ENCODE measurements at places on chromosomes 12 and 14.

DNA sequence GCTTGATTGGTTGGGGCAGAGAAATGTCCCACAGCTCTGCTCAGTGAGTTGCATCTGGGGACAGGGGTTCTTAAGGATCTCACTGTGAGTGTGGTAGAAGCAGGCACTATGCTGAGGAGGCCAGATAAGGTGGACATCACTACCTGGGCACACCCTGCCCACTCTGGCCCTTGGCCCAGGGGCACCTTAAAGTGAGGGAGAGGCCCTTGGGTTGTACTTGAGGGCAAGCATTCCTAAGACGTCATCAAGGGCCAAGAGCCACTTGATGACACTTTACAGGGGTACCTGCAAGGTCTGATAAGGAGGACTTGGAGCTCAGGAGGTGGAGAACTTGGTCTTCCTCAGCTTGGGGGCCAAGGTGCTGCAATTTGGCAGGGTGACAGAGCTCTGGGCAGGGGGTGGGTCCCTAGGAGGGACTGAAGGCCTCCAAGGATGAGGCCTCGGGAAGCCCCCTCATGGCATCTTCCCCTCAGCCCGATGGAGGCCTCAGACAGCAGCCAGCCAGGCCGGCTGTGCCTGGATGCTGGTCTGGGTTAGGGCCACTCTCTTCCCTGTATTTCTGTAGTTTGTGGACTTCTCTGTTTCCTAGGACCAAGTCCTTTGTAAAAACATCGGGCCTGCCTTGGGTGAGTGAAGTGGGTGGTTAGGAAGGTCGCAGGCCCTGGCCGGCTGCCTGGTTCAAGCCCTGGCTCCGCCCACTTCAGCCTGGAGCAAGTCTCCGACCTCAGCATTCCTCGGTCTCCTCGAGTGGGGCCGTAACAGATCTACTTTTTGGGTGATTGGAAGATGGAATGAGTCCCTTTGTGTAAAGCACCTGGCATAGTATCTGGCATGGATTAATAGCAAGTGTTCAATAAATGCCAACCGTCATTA is 24.8 kb downstream of the GPR68 start:
- DNase-seq, result no peak

- DNase-seq, result no peak
These were observed 177.1 kb upstream of the SLC38A2 start for GRCh38 chr12:46549527-46550265.

DNA sequence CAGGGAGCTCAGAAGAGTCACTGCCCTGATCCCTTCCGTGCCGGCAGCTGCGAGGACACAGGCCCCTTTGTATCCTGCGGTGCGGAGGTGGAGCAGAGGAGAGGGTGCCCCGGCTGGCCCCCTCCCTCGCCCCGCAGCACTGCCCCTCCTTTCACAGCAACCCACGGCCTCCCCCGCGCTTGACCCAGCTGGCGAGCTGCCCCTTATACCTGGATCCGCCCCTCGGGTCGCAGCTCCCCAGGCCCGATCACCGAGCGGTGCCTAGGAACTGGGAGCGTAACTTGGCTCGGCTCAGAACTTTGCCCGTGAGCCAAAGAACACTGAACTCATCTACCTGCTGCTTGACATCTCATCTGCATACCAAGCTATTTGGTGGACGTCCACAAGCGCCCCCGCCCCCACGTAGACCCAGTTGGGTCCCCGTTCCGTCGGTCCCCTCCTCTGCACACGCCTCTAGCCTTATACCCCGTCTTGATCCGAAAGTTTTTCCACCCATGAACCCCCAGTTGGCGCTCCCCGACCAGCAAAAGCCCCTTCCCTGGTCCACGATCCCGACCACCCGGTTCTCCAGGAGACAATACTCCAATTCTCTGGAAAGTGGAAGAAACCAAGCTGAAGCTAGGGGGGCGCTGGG is 697 bp upstream of the DNAJC14 start:
- peak; percentile 33 for DNase-seq

DNA sequence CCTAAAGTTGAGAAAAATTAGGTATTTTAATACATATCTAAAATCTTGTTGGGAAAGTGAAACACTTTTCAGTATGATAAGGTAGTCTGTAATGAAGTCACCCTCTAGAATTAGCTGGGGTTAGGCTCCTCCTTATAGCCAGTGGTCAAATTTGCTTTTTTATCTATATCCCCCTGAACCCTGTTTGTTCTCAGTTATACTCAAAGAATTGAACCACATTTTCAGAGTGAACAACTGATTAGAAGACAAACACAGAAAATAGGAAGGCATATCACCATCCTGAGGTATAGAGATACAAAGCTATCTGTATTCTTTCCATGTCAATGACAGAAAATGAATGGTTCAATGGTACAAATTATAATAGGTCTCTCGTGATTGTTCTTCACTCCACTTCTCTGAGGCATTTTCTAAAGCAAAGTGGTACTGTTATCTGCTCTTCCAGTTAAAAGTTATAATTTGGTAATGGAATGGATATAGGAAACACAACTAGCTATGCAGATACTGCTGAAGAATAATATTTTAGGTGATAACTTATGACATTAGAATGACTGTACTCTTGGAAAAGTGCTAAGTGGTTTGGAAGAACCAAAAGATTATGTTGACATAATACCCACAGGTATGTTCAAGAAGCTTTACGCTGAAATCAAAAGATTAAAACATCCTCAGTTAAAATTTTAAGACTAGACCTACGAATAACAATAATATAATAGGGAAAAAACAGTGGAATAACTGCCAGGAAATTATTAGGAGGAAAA is 27.6 kb downstream of the WASHC3 start:
- no peak for DNase-seq

GRCh38 chr12:123389560-123390351 is 5.8 kb downstream of the KMT5A start:
- peak; percentile 17 for DNase-seq

- no peak for DNase-seq
These were observed 691.8 kb downstream of the FLRT2 start for GRCh38 chr14:86221755-86222154.

DNA sequence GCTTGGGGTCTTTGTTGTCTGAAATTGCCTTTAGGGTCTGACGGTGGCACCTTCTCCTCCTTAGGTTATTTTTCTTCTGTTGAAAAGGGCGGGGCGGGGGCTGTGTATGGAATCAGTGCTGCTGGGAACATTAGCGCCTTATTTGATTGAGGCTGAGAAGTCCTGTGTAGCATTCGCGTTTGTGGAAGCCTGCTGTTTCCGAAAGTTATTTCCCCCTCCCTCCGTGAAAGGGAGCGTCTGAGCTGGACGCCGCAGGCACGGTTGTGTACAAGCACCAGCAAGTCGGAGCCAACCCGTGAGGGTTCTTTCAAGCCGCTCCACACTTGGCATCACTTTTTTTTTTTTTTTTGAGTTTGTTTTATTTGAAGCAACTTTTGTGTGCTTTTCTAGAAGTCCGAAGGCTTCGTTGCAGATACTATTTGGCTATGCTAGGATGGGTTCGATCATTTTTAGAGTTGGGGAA is 1.1 kb downstream of the SYNE2 start:
- peak; percentile 71 for DNase-seq

GRCh38 chr14:95255013-95255412 is 64.7 kb downstream of the CLMN start:
- DNase-seq, result no peak

DNA sequence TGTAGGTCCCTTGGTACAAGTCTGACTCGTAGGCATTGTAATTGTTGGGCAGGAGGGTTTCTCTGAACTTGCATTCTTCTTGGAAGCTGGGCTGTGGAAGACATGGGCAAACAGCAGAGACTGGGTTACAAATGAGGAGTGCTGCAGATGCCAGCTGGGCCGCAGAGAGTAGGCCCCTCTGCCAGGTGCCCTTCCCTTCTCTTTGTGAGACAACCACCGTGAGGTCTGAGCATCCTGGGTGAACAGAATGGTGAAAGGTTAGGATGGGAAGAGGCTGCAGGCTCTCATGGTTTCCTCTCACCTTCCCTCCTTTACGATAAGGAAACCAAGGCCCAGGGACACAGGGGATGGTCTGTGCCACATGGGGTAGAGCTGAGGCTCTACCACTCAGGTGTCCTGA is 11.3 kb downstream of the FGF6 start:
- no peak for DNase-seq

GRCh38 chr14:61696753-61697318 is 1.5 kb downstream of the HIF1A start:
- DNase-seq, result no peak

GRCh38 chr14:93047661-93048060 is 68.1 kb downstream of the ITPK1 start:
- no peak for DNase-seq

DNA sequence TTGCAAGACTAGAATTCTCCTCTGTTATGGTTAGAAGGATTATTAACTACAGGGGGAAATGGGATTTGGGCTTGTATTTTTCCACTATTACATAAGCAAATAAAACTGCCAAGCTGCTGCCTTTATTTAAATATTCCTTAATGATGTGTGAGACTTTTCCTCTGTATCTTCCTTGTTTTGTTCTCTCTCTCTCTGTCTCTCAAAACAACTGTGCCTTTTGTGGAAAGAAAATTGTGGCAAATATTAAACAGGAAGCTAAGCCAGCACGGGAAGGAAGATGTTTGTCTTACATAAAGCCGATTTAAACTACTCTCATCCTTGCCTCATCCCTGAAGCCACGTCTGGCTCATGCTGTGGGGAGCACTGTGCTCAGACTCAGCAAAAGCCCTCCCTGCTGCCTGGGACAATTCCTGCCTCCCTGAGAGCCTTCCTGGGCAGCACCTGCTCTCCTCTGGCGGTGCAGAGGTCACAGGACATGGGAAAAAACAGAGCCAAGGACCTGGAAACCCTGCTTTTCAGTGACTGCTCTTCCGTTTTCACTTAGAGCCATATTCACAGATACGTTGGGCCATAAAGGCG is 237.2 kb downstream of the SLC15A4 start:
- DNase-seq, result no peak

DNA sequence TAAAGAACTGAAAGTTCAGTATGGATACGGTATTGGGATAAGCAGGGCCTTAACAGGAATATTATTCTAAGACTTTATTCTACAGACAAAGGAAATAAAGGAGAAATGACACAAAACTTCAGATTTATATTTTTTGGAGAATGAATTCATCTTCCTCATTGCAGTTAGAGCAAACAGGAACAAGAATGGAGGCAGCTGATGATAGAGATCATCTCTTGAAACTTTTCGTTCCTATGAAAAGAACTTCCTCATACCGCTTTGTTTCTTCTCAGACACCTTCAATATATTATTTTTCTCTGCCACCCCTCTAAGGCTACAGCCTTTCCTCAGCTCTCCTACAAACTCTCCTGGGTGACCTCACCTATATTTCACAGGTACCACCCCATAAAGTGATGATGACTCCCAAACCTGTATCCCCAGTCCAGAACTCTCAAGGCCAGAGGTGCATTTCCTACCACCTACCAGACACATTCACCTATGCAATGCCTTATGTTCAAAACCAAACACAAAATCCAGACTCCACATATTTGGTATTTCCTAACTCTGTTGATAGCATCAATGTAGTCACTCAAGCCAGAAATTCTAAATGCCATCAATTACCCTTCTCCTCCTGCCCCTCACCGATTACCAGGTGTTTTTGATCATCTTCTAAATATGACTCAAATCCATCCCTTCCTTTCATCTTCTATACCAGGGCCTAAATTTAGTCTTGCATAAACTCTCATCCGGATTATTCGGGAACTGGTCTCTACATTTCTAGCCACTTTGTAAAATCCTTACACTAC is 7.4 kb downstream of the MAP4K5 start:
- DNase-seq, result no peak

- no peak for DNase-seq
These were observed 380.3 kb upstream of the PDE3A start for GRCh38 chr12:19988001-19988400.

- DNase-seq, result peak; percentile 50
These were observed 7.5 kb downstream of the KLRG1 start for GRCh38 chr12:8996682-8997405.

GRCh38 chr12:53795927-53796326 is 44.1 kb upstream of the CISTR start:
- no peak for DNase-seq

DNA sequence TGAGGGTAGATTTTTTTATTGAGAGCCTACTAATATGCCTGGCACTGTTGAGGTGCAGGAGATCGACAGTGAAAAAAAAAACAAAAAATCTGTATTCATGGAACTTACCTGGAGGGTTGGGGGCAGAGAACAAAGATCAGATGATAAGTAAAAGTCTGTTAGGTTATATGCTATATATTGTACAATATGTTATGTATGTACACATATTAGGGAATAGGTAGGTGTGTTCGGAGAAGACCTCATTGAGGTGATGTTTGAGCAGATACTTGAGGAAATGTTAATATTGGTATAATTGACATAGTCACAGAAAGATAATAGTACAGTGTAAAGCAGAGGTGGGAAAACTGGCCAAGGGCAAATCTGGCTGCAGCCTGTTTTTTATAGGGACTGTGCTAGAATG is 5.6 kb downstream of the ARF6 start:
- DNase-seq, result no peak

DNA sequence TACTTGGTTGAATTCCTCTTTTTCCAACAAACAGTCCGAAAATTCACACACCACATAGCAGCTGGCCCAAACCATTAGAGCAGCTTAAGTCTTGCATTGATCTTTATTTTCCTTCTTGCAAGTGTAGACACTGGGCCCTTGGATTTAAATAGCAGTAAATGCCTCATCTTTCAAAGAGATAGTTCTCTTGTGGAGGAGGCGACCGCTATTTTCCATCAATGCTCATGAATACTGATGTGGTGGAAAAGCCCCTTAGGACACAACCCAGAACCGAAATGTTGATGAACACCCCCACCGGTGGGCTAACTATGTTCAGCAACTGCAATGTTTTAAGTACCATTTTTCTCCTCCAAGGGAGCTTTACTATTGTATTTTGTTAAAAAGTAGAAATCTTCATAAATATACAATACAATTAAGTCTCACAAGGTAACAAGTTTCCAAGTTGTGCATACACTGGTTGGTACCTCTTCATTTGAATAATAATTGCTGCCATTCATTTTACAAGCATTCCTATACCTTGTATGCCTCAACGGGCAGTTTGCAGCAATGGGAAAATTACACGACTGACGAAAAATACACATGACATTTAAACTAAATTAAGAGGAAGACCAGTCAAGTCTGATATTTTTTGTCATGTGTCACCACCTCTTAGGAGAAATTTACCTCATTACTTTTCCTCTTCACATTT is 18.0 kb downstream of the NIN start:
- DNase-seq, result no peak

- DNase-seq, result no peak
These were observed 1.2 kb upstream of the TNFAIP2 start for GRCh38 chr14:103121846-103122584.

- DNase-seq, result no peak
These were observed 18.0 kb upstream of the MYO1H start for GRCh38 chr12:109329686-109330085.

- no peak for DNase-seq
These were observed 15.8 kb upstream of the CPNE8 start for GRCh38 chr12:38921025-38921677.

GRCh38 chr12:10154145-10154496 is 17.8 kb downstream of the OLR1 start:
- DNase-seq, result no peak

All from CD4-positive, alpha-beta T cell treated with Interleukin-4 for 1 hour (primary cell).